ENCODE measurements at places on chromosomes 6 and 20.

DNA sequence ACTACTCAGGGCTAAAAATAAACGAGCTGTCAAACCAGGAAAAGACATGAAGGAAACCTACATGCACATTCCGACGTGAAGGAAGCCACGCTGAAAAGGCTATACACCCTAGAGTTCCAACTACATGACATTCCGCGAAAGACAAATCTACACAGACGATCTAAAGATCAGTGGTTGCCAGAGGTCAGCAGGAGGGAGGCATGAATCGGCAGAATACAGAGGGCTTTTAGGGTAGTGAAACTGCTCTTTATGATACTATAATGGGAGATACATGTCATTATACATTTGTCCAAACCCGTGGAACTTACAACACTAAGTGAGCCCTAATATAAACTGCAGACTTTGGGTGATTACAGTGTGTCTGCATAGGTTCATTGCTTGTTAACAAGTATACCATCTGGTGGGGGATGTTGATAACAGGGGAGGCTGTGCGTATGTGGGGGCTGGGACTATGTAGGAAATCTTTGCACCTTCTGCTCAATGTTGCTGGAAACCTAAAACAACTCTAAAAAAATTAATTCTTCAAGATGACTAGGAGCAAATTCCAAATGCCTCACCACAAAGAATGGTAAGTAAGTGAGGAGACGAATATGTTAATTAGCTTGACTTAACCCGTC, 132.2 kb upstream of the CDH4 start:
- no peak for DNase-seq

GRCh38 chr20:40797425-40797824, 108.4 kb upstream of the MAFB start:
- DNase-seq: no peak

DNA sequence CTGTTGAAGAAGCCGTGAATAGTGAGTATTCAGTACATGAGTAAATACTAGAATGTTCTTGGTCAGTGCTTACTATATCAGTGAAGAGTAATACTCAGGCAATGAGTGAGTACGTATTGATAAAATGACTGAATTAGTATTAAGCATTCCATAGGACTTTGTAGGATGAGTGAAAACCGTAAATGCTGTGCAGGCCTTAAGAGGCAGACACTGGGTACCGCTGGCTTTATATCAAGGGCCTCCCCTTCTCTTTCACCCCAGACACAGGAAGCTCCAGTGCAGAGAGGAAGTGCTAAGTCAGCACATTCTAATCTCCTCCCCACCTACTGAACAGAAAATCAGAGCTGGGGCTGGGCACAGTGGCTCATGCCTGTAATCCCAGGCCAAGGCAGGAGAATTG, 24.2 kb downstream of the POFUT1 start:
- DNase-seq: peak; percentile 17

GRCh38 chr20:38833154-38833856, 27.8 kb downstream of the PPP1R16B start:
- no peak for DNase-seq

DNA sequence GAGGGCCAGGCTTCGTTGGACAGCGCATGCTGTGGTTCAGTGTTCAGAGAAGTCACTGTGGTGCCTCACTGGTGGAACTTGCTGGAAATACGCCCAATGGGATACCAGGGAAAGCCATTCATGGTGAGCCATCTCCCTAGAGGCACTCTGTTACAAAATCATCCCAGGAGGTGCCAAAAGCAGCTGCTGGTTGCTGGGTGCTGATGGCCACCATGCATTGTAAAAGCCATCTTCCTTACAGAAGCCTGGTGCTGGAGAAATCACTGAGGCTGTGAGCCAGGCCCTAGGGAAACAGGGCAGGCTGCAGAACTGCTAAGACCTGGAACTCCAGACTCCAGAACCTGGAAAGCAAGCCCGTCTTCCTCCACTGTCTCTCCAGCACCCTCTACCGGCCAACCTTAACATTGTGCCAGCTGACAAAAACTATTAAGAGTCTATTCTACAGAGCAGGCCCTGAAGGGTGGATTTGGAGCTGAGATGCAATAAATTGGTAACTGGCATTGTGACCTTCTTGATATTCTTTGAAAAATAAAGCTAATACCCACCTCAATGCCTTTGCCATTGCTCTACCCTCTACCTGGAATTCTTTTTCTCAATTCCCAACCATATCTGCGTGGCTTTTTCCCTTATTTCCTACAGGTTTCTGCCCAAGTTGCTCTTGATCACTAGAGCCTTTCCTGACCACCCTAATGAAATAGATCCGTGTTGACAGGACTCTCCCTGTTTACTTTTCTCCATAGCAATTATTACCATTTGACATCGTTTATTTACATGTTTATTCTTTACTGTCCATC, 18.5 kb downstream of the SNRPB start:
- DNase-seq: no peak

DNA sequence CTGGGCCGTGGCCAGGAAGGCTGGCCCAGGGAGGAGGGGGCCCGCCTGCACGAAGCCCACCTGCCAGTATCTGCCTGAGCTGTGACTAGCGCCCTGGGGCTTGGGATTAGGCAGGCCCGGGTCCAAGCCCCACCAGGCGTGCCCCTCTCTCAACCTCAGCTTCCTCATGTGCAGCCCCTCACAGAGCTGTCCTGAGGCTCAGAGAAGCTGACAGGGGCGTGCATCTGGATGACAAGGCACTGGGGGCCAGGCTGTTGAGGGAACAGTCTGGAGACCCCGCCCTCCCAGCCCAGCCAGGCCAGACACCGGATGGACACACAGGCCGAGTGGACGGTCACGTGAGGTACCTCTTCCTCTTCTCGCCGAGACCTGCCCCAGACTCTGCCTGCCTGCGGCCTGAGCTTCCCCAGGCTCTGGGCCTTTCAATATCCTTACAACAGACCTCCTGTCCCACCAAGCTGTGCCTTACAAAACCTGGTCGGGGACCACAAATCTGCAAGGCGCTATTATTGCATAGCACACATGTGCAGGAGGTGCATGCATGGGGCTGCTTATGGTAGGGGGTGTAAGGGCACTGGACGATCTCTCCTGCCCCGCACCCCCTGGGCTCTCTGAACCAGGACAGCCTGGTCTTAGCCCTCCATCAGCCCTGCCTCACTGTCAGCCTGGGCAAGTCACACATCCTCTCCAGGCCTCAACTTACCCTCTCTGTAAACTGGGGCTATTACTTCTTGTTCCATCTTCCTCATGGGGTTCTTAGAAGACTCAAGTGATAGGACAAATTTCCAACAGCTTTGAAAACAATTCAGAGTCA, 20.0 kb downstream of the NOL4L start:
- DNase-seq: no peak

GRCh38 chr20:775679-776135, 7.4 kb upstream of the SLC52A3 start:
- no peak for DNase-seq

GRCh38 chr20:7855545-7855944, 84.7 kb downstream of the HAO1 start:
- no peak for DNase-seq

DNA sequence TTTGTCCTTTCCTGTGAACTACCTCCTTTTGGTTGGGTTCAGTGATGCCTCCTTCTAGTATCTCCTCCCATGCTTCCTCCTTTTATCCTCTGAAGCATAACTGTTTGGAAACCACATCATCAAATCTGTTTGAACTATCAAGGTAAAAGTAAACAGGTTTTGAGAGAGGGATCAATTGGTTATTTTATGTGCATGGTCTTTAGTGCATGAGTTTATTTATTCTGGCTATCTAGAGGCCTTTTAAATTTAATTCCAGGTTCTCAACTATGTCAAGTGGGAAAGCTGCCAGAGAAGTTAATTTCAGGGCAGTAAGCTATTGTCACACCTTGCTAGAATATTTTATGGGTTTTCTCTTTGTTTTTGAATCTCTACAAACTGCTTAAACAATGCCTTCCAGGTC, 54.1 kb downstream of the WASF1 start:
- no peak for DNase-seq

GRCh38 chr6:113847447-113847846, 9.7 kb upstream of the MARCKS start:
- DNase-seq: no peak

DNA sequence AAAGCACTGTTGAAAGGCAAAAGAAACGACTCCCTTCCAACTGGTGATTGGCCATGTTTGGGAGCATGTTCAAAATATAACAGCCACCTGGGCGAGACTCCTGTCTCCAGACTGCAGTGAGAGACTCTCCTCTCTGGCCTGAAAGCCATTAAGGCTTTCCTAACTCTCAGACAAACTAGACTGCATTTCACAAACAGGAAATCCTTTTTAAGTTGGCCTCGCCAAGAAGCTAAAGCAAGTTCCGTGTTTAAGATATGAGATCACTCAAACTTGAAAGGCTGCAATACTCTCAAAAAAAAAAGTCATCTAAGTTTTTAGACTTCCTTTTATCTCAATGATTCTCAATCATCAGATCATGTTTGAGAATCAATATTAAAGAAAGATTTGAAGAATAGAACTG, 117.0 kb downstream of the TFAP2A start:
- no peak for DNase-seq

DNA sequence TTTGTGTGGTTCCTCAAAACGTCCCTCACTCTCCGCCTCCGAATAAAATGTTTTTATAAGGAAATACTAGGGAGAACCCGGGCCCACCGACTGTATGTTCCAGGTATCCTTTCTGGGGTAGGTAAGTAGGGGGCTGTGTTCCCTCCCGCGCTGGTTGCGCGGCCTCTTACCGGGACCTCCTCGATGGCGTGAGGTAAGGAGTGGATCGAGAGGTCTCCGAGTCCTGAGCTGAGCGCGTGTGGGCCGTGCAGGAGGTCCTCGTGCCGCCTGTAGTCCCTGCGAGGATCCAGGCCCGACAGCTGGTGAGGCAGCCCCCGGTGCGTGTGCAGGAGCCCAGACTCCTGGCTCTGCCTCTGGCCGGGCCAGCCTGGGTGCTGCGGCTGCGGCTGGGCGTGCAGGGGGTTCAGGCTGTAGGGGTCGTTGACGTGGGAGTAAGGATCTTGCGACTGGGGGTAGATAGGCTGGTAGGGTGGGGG, 5.1 kb downstream of the TFAP2A start:
- no peak for DNase-seq

GRCh38 chr6:139990856-139991465, 616.5 kb upstream of the CITED2 start:
- DNase-seq: no peak

- DNase-seq: no peak
These were observed 64.3 kb downstream of the ZFP64 start for GRCh38 chr20:52127309-52127708.

DNA sequence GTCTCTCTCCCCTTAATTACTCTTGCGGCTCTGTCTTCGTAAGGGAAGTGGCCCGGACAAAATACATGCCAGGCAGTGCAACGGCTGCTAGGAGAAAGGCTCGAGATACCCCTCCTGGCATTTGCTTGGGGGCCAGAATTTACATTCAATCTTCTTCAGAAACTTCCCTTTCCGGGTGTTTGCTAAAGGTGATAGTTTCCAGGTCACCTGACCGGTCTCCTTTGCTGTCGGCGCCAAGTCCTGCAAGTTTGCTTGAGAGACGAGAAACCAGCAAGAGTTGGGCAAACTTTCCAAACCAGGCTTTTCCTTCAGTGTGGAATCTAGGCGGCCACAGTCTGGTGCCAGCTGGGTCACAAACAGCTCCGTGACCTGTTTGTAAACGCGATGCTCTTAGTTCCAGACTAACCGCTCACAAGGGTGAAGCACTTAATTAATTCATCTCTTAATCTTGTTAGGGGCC, 563 bp upstream of the SRSF3 start:
- no peak for DNase-seq

GRCh38 chr6:116215414-116215813, 38.5 kb downstream of the TSPYL4 start:
- DNase-seq: no peak

GRCh38 chr6:110520992-110521543, 44.7 kb upstream of the SLC22A16 start:
- no peak for DNase-seq

DNA sequence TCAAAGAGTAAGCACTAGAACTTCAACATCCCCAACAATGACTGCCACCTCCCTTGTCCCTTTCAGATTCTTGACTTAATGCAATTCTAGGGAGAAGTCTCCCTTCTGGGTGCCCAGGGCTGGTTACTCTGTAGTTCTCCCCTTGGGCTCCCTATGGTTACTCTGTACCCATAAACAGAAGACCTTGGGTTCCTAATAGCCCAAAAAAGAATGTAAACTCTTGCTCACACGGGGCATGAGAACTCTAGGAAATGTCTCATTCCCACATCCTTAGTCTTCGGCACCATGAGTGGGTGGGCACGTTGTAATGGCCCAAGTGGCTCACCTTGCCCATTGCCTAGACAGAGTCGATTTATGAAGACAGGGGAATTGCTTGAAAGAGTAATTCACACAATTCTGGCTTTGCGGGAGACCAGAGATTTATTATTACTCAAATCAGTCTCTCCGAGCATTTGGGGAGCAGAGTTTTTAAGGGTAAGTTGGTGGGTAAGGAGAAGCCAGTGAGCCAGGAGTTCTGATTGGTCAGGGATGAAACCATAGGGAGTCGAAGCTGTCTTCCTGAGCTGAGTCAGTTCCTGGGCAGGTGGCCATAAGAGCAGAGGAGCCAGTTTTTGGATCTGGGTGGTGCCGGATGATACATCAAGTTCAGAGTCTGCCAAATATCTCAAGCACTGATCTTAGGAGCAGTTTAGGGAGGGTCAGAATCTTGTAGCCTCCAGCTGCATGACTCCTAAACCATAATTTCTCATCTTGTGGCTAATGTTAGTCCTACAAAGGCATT, 61.2 kb upstream of the SIRPG start:
- DNase-seq: peak; percentile 21

GRCh38 chr6:108368431-108369030, 73.7 kb downstream of the AFG1L start:
- DNase-seq: no peak

GRCh38 chr6:10478187-10479040, 42.7 kb upstream of the GCNT2 start:
- DNase-seq: no peak

DNA sequence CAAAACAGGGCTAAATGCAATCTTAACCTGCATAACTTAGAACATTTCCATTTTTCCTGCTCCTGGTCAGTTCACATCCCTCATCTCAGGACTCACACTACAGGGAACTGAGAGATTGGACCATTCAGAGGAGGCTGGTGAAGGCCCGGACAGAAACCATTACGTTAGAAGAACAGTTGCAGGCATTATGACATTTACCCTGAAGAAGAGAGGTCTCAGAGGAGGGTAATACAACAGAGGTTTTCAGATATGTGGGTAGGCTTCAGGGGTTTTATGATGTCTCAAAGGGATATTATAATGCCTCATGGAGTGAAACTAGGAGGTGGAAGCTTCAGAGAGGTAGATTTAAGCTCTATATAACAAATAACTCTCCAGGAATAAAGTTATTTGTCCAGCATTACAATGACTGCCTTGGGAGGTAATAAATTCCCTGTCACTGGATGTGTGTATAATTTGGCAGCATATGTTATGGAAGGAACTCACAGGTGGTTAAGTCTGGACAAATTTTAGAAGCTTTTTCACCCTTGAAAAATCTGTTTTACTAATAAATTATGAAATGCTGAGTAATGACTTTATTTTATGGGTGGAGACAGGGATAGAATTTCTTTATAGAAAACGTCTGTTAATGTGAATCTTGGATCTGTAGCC, 36.7 kb upstream of the RIPOR2 start:
- DNase-seq: no peak

GRCh38 chr6:3750317-3751076, 1.0 kb downstream of the PXDC1 start:
- DNase-seq: no peak
